ENCODE measurements at places on chromosomes 5 and 9.

GRCh38 chr9:123070198-123070597 is 36.7 kb downstream of the GPR21 start:
- no peak for DNase-seq

DNA sequence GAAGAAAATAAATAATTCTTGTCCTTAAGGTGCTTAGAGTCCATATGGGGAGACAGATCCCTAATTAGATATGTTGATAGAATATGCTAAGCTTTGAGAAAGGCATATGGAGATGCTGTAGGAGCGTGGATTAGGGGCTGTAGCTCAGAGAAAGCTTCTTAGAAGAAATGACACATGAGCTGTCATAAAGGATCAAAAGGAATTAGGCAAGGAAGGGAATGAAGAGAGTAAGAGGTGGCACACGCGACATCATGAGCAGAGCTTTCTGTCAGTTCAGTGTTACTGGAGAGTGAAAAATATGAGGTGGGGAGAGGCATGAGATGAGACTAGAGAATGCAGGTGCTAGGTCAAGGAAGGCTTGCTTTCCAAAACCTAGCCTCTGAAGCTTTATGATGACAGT is 118.6 kb downstream of the KIAA0825 start:
- DNase-seq, result no peak

GRCh38 chr9:91843623-91844148 is 106.3 kb downstream of the ROR2 start:
- DNase-seq, result no peak

DNA sequence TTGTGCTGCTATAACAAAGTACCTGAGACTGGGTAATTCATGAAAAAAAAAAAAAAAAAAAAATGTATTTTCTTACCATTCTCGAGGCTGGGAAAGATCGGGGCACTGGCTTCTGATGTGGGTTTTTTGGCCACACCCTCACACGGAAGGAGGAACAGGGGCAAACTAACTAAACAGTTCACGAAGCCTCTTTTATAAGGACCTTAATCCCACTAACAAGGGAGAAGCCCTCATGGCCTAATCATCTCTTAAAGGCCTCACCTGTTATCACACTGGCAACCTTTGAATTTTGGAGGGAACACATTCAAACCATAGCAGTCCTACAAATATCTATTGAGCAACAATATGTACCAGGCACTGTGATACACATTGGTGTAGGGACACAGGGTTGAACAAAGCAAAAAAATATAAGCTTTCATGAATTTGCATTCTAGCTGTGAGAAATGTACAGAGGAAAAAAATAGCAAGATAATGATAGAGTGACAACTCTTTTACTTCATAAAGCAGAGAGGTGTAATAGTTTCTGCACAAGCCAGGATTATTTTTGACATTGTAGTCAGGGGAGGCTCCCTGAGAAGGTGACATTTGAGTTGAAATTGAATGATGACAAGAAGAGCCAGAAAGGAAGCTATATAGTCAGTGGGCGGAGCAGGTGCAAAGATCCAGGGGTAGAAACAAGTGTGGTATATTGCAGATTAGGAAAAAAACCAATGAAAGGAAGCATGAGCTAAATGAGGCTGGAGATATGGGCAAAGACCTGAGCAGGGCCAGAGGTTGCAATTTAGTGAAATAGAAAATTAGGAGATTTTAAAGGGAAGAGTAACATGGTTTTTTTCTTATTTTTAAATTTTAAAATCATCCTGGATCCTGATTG is 68.1 kb upstream of the GRAMD2B start:
- DNase-seq, result no peak
